ENCODE measurements at places on chromosomes 5 and 9. TPM values are rescaled to one million over a fixed set of nuclear protein-coding genes. Genes with fewer than 3 reads are reported as not detected.

SUSD3 gene
- total RNA-seq: 1.5 TPM

INSYN2B gene
- 0.26 TPM for total RNA-seq

LEAP2 gene
- total RNA-seq: 3.0 TPM

ZBTB6 gene
- 35.2 TPM for total RNA-seq

ADAMTSL2 gene
- 2.2 TPM for total RNA-seq

GARNL3 gene
- 58.0 TPM for total RNA-seq

FGD3 gene
- total RNA-seq: 7.4 TPM

ABO gene
- total RNA-seq: 1.4 TPM

All from urinary bladder (tissue), 4 donors.